D721Med (cell line): ENCODE measurements at places on chromosomes 16 and 17.

GRCh38 chr16:83271970-83272575 lies 535.7 kb upstream of the HSBP1 start:
- no peak for DNase-seq

- DNase-seq: no peak
These were observed 9.2 kb upstream of the GLIS2 start for GRCh38 chr16:4306470-4307214.

- DNase-seq: no peak
These were observed 6.5 kb upstream of the TAOK1 start for GRCh38 chr17:29383686-29384085.

DNA sequence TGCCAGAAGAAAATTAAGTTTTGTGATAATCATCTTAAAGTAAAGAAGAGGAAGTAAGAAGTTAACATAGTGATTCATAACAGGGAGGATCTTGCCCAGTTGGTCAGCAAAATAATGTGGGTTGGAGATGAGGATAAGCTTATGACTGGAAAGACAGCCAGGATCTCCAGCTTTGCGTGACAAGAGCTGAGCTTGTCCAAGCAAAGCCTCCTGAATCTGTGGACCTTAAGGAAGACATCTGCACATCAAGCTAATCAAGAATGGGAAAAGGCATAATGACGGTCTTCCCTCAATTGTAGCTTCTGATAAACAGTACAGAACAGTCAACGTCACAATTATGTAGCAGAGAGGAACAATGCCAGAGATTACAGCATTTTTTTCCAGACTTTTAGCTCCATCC lies 744.7 kb upstream of the GOT2 start:
- DNase-seq: no peak
